ENCODE measurements at places on chromosomes 1 and 21.

GRCh38 chr1:224747578-224747977 lies 131.5 kb downstream of the CNIH3 start:
- no peak for DNase-seq

- DNase-seq: no peak
Measured at GRCh38 chr1:109357616-109358015, 40.1 kb downstream of the SORT1 start.

DNA sequence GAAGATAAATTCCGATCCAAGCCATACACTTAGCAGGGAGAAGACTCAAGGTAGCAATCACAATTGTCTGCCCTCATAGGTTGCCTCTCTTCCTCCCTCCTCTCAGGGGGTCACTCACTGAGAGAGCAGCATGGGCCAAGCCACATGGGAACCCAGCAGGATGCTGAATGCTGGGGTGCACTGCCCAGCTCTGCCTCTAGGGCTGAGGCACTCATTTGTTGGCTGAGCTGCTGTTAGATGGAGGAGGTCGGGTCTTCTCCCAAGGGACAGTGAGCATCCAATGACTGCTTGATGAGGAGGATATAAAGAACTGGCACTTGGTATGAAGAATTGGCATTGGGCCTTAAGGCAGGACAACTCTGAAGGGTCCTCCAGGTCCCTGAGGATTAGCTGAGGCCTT lies 418.8 kb downstream of the SIPA1L2 start:
- DNase-seq: no peak

- DNase-seq: no peak
Measured at GRCh38 chr1:168179438-168180147, 831 bp downstream of the TIPRL start.

GRCh38 chr1:107692580-107693345 lies 272.2 kb downstream of the VAV3 start:
- no peak for DNase-seq

DNA sequence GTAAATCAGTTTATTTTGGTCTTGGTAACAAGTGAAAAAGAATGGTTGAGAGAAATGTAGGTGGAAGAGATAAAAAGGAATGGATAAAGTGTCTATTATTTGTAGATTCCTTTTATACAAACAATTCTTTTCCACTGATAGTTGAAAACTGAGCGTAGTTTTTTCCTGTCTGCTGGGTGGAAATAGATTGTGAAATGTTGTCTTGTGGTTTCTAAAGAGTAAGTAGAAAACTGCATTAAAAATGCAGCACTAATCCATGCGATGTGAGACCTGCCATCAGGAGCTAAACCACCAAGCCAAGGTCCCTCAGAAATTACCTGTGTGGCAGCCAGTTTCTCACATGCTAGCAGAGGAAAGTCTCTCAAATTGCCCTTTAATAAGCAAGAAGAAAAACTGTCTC lies 103.2 kb upstream of the SLC44A3 start:
- DNase-seq: no peak

DNA sequence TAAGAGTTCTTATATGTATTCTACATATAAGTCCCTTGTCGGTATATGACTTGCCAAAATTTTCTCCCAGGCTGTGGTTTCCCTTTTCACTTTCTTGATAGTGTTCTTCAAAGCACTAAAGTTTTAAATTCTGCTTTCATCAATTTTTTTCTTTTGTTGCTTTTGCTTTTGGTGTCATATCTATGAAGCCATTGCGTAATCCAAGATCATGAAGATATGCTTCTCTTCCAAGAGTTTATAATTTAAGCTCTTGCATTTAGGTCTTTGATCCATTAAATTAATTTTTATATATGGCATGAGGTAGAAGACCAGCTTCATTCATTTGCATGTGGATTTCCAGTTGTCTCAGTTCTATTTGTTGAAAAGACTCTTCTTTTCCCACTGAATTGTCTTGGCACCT lies 22.2 kb downstream of the DESI2 start:
- no peak for DNase-seq

- no peak for DNase-seq
Measured at GRCh38 chr1:78121710-78122109, 75.9 kb downstream of the GIPC2 start.

DNA sequence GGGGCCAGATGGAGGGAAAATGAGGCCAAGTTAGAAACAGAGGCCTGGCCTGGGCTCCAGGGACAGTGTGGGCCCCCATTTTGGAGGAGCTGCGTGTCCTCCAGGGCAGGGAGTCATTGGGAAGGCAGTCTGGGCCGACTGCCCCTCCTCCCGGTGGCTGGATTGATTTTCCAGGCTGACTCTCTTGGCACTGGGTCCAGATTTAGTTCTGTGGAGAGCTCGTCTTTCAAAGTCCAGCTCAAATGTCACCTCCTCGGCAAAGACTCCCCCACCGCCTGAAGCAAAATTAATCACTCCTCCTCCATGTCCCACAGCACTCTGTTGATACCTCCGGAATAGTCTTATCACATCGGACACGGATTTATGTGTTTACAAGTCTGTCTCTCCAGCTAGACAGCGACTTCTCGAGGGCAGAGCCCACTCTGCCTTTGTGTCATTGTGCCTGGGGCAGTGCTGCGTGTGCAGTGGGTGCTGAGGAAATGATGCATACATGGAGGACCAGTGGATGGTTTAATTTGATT lies 175.1 kb downstream of the CAMTA1 start:
- DNase-seq: no peak

GRCh38 chr1:230149751-230150584 lies 82.9 kb downstream of the GALNT2 start:
- peak; percentile 76 for DNase-seq

DNA sequence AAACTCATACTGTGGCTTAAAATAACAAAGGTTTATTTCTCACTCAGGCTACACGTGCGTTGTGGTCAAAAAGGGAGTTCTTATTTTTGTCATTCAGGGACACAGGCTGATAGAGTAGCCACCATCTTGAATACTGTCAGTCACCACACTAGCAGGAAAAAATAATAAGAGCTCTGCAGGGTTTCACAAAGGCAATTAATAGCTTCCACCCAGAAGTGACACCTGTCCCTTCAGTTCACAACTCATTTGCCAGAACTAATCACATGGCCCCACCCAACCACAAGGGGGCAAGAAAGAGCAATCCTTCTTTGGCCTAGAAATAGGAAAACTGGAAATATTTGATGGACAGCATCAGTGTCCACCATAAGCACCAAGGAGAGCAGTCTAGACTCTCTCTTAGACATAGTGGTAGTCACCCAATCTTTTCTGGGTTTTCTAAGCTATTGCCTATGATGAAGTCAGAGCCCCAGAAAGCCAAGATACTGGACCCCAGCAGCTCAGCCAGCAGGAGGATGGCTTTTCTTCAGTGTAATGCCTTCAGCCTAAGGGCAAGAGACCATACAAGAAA lies 8.2 kb downstream of the HAPLN2 start:
- peak; percentile 65 for DNase-seq

DNA sequence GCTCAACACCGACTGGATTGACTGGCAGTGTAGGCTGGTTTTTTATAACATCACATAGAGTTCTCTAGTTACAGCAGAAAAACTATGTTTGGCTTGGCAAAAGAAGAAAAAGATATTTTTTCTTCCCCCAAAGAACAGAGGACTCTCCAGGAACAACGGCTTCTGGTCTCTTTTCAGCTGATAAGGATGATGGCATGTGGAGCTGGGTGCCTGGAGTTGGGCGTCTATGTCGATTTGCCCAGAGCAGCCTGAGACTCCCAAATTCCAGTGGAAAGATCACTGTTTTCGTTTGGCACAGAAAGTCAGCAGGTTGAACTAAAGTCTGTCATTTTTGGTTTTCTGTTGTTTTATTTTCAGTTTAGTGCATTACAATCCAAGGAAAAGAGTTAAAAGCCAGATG lies 91.1 kb downstream of the SMYD2 start:
- DNase-seq: no peak

GRCh38 chr1:223266632-223267172 lies 97.3 kb downstream of the SUSD4 start:
- no peak for DNase-seq

DNA sequence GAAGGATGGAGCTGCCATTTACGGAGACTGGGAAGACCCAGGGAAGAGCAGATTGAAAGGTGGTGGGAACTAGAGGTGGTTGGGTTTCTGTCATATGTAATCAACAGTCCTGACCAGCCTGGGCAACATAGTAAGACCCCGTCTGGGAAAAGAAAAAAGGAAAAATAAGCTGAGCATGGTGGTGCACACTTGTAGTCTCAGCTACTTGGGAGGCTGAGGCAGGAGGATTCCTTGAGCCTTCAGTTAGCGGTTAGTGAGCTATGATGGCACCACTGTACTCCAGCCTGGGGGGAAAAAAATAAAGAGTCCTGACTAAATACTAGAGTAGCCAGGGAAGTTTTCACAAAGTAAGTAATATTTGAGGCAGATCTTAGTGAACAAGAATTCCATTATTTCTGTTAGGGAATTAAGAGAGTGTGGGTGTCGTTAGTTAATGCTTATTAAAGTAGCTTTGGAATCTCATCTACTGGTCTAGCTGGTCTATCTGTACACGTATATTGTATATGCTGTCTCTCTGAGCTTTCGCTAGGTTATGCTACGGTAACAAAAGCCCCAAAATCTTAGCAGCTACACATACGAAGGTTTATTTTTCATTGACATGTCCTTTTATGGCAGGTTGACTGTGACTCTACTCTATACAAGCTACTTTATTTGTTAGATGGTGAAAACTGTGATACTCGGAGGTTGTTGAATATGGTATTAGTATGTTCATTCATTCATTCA lies 4.4 kb downstream of the NBPF1 start:
- no peak for DNase-seq

- DNase-seq: no peak
Measured at GRCh38 chr1:247228133-247228532, 27.7 kb upstream of the VN1R5 start.

DNA sequence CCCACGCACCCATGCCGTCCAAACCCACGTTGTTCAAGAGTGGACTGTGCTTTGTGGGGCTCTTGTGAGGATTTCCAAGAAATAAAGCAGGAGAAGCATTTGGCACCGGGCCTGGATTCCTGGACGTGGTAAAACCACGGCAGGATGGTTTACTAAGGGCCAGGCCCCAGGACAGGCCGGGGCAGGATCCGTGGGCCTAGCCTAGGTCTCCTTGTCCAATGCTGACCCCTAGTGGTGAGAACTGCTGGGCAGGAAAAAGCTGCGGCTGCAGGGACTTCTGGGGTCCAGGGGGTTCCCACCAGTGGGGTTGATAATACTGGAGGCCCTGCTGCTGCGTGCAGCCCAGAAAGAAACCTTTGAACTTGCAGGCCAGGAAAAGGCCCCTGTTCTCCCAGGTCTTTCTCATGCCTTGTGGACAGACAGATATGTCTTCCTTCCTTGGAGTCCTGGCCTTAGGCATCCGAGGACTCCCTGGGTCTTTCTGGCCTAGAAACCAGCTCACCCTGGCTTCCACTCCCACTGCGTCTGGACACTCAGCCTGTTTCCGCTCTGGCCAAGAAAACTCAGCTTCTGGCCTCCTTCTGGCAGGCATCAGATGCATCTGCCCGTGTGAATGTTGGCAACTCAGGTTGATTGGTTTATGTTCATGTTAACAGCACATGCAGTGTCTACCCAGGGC lies 106.9 kb upstream of the TMEM51 start:
- DNase-seq: no peak

DNA sequence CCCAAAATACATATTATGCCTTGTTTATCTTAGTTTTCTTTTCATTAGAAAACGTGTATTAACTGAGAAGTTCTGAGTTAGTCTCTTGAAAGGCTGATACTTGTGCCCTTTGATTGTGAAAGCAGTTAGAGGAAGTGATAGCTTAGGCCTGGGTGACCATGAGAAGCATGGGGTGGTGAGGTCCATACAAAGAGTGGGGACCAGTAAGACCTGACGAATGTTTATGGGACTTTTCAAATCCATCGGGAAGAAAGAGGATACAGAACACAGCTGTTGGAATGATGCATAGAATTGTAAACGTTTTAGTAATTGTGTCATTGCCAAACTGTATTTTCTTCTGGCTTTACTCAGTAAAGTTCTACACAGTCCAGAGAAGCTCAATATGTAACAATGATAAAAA lies 259.8 kb downstream of the LMO4 start:
- no peak for DNase-seq

- no peak for DNase-seq
Measured at GRCh38 chr1:229133151-229133550, 137.8 kb upstream of the RAB4A start.

- DNase-seq: no peak
Measured at GRCh38 chr1:59672851-59673572, 141.7 kb upstream of the HOOK1 start.

DNA sequence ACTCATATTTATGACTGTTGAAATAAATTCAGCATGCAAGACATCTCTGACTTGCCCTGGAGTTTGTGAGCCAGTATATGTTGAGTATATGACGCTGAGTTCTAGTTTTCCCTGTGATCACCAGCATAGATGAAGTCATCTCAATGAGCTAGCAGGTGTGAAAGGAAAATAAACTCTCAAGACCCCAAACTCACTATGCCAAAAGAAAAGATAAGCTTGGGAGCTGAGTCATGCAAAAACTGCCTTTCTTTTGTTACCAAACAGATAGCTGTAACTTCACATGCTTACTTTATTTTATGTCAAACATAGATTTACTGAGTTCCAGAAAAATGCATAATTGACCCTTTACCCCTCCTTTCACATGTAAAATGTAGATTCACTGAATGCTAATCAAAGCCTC lies 52.9 kb downstream of the SERBP1 start:
- no peak for DNase-seq

DNA sequence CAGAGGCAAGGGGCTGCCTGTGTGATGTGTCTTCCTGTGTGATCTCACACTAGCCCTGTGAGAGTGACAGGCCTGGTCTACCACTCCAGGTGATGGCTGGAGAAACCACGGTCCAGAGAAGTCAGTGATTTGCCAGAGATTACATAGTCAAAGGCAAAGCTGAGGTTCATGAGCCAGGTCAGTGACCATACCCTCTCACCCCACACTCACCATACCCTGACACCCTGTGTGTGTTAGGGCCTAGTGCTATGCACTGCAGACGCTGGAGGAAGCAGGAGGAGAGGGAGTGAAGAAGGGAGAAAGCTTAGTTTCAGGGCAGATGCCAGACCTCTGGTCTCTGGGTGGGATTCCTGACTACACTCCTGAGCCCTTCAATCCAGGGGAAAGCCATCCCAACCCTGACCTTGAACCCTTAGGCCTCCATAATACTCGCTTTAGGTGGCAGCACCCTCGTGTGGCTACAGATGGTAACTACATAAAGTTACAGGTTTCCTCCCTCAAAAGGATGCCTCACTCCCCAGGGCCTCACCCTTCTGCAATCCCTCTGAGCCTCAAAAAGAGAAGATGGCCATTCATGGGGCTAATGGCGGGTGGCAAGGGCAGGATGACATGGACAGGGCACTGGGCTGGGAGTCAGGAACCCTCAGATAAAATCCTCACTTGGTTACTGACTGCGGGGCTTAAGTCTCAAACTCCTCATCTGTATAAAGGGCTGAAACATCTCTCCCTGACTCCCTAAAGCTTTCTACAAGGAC lies 20.8 kb upstream of the SDC3 start:
- DNase-seq: no peak

- DNase-seq: no peak
Measured at GRCh38 chr1:194717941-194718340, 1531.5 kb upstream of the B3GALT2 start.

DNA sequence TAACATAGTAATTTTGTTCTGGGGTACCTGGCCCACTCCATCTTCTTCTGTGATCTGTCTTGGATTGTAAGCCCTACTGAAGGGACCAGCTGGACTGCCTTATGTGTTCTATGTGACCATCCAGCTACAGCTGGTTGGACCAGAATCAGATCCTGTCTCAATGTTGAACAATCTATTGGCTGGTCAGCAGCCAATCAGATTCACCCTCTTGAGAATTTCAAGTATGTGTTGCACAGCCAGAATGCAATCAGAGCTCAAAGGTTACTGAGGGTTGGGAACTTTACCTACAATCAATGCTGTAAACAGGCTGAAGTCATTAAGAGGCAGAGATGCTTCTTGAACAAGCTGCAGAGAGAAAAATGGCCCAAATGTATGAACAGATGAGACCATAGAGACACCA lies 61.9 kb downstream of the KCNC4 start:
- no peak for DNase-seq
